Stimulated activated CD8-positive, alpha-beta memory T cell treated with anti-CD3 and anti-CD28 coated beads, Interleukin-4, amount 100 ng/mL, for 1 hour (primary cell): ENCODE measurements at places on chromosomes 7 and 10.

- no peak for DNase-seq
Measured at GRCh38 chr7:46468753-46469356, 547.8 kb upstream of the IGFBP3 start.

DNA sequence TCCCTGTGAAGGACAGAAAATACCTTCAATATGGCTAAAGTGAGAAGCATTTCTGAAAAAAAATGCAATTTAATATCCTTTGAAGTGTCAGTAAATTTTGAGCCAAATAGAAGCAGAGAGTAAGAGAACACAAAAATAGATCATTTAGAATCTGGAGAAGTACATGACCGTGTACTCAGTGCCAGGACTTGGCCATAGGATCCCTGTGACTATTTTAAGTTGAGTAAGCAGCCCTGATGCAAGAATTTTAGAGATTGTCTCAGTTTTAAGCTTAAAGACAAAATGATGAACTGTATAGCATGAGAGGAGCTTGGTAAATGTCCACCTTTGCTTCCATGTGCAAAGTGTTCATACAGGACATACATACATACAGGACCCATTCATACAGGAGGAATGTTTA is 2.5 kb downstream of the PTER start:
- DNase-seq: no peak

DNA sequence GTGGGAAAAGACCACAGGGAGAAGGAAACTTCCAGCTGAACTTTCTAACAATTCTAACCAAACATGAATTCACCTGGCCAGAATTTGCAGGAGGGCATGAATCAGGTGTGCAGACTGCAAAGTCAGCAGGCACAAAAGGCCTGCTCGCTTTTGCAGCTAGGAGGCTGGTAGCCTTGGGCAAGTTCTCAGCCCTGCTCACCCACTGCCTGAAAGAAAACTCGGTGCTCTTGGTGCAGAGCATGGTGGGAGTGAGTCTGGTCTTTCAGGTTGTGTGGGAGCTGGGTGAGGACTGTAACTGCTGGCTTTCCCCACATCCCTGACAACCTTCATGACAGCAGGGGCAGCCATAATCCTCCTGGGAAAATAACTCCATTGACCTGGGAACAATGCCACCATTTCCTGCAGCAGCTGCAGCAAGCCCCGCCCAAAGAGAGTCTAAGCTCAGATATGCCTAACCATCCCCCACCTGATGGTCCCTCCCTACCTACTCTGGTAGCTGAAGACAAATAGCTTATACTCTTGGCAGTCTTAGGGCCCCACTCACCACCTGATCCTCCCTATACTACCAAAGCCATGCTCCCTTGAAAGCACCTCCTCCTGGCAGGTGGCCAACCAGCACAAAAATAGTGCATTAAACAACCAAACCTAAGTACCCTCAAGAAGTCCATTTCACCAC is 31.6 kb downstream of the ZNF117 start:
- DNase-seq: no peak

GRCh38 chr10:7824251-7824650 is 5.9 kb downstream of the TAF3 start:
- no peak for DNase-seq

DNA sequence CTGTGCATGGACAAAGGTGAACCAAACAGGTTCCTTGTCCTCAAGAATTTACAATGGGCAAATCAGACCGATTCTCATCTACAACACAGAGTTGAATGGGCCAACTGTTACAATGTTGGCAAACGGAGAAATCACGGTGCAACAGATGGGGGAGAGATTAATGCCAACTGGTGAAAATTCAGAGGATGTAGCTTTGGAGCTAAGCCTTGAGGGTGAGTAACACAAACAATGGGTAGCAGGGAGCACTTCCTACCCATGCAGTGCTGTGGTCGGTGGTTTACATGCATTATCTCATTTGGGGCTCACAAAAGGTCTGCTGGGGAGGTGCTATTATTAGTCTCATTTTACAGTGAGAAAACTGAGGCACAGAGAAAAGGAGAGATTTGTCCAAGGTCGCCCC is 902 bp upstream of the NFE2L3 start:
- DNase-seq: no peak

GRCh38 chr7:3510101-3511020 is 209.3 kb downstream of the SDK1 start:
- DNase-seq: no peak

- no peak for DNase-seq
Measured at GRCh38 chr7:94943134-94943533, 35.7 kb downstream of the PPP1R9A start.

DNA sequence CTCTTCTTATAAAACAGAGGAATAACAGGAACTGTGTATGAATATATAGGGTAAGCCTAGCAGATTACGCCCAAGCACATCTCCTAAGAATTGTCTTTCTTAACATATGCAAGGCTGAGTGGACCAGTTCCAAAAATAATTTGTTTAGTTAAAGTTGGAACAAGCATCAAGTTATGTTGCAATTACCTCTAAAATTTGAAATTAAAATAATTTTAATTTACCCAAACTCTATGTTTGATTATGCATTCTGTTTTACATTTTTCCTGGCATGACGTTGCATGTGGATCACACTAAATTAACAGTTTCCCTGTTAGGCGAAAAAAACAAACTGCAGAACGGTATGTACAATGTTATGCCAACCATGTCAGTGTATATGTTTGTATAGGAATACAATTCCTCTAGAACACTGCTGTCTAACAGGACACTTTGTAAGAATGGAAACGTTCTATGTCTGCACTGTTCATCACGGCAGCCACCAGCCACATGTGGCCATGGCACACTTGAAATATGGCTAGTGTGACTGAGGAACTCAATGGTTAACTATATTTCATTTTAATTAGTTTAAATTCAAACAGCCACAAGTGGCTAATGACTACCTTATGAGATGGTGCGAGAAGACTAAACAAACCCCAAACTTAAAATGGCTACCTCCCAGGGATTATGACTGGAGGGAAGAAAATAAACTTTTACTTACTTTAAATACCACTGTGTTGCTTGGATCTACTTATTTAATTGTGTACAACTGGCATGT is 281.1 kb upstream of the KLF14 start:
- DNase-seq: no peak

GRCh38 chr7:36820527-36821170 is 96.4 kb upstream of the AOAH start:
- no peak for DNase-seq

GRCh38 chr7:74187915-74188675 is 13.9 kb downstream of the EIF4H start:
- DNase-seq: no peak

GRCh38 chr10:128530301-128530700 is 404.1 kb upstream of the MKI67 start:
- no peak for DNase-seq

DNA sequence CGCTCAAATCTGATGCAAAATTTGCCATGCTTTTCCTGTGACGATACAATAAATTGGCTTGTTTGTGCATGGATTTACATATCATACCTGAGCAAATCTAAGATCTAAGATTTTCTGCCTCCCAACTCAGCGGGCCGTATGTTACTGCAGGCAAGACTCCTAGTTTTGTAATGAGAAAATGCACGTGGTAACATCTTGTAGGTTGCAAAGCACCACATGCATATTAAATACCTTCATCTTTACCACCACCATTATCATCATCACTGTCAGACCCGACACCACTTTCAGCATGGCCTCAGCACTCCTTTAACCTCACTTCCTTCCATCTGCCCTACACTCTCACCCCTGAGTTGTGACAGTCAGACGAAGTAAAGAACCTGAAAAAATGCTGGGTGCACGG is 202.2 kb downstream of the FRMD4A start:
- DNase-seq: no peak

- no peak for DNase-seq
Measured at GRCh38 chr10:51918884-51919325, 219.5 kb upstream of the CSTF2T start.

- DNase-seq: no peak
Measured at GRCh38 chr7:43039346-43039745, 73.1 kb upstream of the HECW1 start.

- no peak for DNase-seq
Measured at GRCh38 chr10:60351191-60351853, 38.4 kb downstream of the ANK3 start.

DNA sequence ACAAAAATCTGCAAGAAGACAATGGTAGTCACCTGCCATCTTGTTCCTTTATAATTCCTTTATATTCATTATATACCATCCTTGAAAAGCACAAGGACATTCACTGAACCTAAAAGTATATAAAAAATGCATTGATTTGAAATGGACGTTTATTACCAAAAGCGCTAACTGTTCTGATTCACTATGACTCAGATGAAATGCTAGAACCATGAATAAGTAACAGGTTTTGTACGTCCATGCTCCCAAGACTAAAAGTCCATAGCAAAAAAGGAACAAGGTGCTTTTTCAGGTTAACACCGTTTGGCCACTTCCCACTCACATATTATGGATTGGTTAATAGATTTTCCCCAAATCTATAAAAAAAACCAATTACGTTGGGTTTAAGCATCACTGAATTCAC is 109.4 kb downstream of the PPP1R17 start:
- DNase-seq: no peak

- no peak for DNase-seq
Measured at GRCh38 chr10:124694481-124695220, 49.5 kb downstream of the FAM53B start.

DNA sequence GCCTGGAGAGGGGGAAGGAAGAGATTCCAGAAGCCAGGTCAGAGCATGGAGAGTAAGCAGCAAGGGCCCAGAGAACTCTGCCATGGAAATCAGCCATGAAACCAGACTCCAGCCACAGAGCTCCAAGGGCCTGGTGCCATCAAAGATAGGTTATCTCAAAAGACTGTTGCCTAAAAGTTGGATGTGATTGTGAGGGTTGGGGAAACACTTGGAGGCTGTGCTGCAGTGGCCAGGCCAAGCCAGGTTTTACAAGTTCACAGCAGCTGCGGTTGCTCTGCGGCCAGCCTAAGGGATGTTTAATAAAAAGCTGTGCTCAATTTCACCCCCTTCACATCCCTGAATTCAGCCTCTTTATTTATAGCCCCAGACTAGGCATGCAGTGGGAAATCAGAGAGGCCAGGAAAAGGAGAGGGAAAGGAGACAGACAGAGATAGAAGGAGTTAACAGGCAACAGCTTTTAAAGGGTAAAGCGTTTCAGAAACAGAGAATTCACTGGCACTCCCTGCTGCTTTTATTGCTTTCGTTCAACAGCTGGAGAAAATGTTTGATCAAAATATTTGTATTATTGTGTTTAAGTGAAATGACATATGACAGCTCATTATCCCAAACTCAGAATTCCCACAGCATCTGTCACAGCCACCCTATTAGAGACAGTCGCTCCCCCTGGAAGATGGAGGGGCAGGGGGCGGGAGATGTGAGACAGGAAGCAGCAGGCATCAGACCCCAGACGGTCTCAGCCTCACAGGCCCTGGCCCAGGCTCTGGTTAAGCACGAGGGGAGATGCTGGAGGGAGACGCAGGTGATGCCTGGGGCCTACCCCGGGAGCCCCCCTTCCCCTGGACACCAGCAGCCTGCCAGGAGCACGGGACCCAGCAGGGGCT is 140.1 kb downstream of the GLI3 start:
- no peak for DNase-seq

DNA sequence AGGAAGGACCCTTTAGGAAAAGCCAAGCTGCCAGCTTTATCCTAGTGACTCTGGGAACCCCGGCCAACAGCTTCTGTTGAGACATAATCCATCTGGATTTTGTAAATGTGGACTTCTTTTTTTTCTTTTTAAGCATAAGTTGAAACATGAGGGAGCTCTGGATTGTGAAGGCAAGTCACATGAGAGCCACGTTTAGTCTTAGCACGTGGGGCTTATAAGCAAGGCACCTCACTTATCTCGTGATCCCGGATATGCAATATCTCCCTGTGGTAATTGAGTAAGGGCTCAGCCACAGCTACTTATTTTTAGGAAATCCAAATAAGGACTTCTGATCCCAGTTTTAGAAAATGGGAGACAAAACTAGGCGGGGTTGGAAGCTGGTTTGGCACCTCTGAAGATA is 111.2 kb upstream of the PTN start:
- DNase-seq: no peak

GRCh38 chr7:43666938-43667337 is 62.4 kb downstream of the COA1 start:
- no peak for DNase-seq

DNA sequence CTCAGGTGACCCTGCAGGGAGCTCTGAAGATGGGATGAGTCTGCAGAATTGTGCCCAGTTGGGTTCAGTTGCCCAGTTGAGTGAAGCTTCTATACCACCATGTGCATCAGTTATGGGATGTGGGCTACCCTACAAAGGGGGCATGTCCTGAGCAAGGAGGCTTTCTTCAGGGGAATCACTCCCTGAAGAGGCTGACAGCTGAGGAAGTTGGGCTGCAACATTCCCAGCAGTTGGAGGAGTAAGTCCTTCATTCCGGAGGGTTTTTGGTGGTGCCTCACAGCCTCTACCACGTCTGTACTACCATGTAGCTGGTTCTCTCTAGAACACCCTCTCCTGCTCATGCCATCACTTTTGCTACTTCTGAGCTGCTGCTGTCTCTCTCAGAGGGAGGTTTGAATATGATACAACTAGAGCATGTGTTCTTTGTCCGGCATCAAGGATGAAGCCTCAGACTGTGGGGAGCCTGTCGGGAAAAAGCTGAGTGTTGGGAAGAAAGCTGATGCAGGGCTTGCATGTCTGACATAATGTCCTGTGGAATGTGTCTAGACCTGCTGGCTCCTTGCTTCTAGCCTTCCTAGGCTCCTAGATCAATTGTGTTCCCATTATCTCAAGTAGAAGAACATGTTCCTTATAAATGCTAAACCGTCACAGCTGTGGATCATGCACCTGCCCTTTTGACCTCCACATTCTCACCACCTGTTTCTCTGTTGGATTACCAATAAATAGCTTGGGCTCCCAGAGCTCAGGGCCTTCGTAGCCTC is 355.8 kb downstream of the CCSER2 start:
- DNase-seq: no peak

DNA sequence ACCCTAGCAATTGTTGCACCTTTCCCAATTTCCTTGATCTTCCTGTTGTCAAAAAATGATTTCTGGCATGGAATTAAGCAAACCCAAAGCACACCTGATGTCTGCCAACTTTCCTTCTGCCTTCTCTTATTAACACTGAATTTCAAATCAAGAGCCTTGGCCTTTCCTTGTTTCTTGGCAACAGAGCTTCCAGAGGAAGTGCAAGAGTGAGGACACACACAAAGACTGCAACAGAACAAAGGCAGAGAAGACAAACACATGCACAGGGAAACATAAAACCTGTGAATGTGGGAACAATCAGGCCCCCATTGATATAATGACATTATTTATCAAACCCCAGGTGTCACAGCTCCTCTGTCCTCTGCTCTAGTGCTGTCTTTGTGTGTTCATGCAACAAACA is 73.0 kb upstream of the IL6 start:
- DNase-seq: no peak

- no peak for DNase-seq
Measured at GRCh38 chr7:136033413-136034031, 56.4 kb upstream of the MTPN start.

DNA sequence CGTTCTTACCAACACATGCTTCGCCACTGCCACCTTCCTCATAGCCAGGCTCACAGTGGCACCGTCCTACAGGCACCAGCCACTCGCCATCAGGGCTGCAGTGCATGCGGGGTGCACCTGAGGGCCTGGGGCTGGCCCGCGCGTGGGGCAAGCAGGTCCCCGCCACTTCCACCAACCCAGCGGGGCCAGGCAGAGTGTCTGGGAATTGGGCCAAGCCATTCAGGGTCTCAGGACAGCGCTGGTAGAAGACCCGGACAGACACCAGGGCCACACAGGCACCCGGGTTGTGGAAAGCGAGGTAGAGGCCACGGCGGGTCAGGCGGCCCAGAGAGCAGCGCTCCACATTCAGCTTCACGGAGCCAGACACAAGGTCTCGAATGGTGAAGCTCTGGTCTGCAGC is 9.0 kb downstream of the EPHA1 start:
- no peak for DNase-seq
